Muscle of arm (tissue), 14 donors: ENCODE measurements at places on chromosomes 1 and 21. TPM values are rescaled to one million over a fixed set of nuclear protein-coding genes. Genes with fewer than 3 reads are reported as not detected.

Gene NUP133
- 32.5 TPM for polyA plus RNA-seq

Gene C4BPA
- 0.36 TPM for polyA plus RNA-seq

Gene OR2G6
- not detected for polyA plus RNA-seq

Gene COL6A1
- 494 TPM for polyA plus RNA-seq

Gene NPHS2
- polyA plus RNA-seq, result 0.65 TPM

Gene NCF2
- polyA plus RNA-seq, result 4.2 TPM

Gene BTBD19
- 4.7 TPM for polyA plus RNA-seq

Gene FMO3
- 0.18 TPM for polyA plus RNA-seq

Gene RGS1
- polyA plus RNA-seq, result 2.4 TPM

Gene KRTAP22-2
- not detected for polyA plus RNA-seq

Gene B3GALT2
- polyA plus RNA-seq, result 13.3 TPM

Gene LRRC38
- polyA plus RNA-seq, result 40.7 TPM

Gene CYP4B1
- not detected for polyA plus RNA-seq
